ENCODE measurements at places on chromosomes 11 and 22. TPM values are rescaled to one million over a fixed set of nuclear protein-coding genes. Genes with fewer than 3 reads are reported as not detected.

DNA sequence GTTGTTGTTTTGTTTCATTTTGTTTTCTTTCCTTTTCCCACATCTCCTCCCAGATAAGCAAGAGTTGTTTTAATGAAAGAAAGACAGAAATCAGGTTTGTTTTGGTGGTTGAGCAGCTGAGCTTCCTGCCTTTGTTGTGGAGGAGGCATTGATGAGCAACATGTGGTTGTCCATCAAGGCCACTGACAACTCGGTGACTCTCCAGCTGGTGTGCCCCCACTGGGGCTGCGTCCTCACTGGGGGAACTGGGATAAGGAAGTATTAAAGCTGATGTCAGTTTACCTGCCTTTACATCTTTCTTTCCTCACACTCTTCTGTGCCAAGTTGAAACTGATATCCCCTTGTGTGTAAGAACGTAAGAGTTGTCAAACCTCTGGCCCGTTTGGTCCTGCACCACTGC, 5.9 kb downstream of the VPS26B start:
- DNase-seq: no peak

- DNase-seq: no peak
These were observed 1.1 kb upstream of the SLC35F2 start for GRCh38 chr11:107859459-107860239.

DNA sequence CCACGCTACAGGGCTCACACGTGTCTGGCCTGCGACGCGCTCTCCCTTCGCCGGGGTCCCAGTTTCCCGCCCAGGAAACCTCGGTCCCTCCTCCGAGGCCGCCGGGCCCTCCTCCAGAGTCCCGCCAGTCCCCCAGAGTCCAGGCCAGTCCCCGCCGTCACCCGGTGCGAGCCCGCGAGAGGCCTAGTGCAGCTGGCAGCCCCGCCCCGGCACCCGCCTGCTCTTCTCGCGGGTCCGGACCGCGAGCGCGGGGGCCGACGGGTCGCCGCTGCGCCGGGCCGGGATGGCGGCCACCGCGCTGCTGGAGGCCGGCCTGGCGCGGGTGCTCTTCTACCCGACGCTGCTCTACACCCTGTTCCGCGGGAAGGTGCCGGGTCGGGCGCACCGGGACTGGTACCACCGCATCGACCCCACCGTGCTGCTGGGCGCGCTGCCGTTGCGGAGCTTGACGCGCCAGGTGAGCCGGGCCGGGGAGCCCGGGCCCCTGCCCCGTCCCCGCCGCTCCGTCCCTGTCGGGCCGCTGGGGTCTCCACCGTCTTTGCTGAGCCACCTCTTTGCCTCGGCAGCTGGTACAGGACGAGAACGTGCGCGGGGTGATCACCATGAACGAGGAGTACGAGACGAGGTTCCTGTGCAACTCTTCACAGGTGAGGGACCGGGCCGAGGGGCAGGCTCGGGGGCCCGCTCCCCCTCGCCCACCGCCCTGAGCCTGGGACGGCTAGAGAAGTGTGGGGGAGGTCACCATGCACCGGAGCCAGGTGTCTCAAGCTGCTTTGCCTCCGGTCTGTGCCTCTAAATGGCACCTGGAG, at the start of gene PTPMT1:
PTPMT1 (plus strand) TSS at position 260 of the 809 bp plus-strand sequence; CDS start at position 284, 24 bp downstream.
- DNase-seq: peak; percentile 83

DNA sequence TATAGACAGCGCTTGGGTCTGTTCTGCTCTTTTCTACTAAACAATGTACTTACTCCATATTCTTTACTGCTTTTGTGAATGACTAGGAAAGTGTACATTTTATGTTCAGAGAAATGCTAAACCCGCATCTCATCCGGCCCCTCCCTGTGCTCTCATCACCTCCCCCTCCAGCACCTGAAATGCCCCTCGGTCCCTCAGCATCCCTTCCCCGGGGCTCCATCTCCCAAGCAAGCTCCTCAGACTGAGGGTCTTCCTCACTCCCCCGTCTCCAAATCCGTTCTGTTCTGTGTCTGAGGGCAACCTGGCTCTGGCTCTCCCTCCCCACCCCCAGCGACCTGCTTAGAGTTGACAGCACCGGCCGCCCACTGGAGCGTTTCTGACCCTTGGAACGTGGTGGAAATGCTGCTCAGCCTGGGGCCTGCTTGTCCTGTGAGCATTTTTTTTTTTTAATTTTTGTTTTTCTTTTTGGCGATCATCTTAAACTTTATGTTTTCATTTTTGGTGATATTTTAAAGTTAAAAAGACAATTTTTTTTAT, 1.4 kb downstream of the SELENOO start:
- DNase-seq: no peak

GRCh38 chr11:99148352-99148751, 127.6 kb downstream of the CNTN5 start:
- DNase-seq: no peak

DNA sequence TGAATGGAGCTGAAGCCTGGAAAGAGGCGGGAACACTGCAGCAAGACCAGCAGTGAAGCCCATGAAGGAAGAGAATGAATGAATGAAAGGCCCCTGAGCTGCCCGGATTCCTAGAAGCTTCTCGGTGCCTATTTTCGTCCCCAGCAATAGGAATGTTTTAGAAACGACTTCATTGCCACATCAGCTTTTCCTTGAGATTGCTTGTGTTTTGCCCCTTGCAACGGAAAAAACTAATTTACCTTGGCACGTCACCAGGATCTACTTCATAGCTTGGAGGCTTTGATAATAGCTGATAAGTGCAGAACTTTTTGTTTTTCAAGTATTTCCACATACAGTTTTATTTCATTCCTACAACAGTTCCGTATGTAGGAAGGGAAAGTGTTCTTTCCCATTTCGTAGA, 248.9 kb upstream of the NARS2 start:
- DNase-seq: no peak

DNA sequence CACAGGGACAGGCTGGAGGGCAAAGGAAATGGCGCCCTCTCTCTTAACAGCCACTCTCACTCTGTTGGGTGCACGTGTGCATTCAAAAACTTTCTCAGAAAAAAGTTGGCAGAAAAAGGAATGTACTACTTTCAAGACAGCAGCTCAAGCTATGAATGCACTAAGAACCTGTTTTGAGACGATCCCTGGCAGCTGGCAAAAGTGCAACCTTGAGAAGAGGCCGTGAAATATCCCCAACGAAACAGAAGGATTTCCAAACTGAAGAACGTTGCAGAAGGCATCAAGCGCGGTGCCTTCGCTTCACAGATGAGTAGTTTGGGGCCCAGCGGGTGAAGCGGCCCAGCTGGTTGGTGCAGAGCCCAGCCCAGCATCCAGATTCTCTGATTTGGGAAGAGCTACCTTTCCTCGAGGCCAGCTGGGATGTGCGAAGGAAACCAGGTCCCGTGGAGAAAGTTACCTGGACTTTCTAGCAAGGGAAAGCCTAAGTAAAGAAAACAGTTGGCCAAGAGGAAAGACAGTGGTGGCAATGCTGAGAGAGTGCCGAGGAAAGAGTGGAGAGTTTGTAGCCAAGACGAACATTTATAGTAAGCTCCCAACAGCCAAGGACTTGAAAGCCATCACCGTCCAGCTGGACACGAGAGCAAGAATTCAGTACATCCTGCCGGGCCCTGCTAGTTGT, 16.3 kb downstream of the IFT27 start:
- DNase-seq: peak; percentile 34

DNA sequence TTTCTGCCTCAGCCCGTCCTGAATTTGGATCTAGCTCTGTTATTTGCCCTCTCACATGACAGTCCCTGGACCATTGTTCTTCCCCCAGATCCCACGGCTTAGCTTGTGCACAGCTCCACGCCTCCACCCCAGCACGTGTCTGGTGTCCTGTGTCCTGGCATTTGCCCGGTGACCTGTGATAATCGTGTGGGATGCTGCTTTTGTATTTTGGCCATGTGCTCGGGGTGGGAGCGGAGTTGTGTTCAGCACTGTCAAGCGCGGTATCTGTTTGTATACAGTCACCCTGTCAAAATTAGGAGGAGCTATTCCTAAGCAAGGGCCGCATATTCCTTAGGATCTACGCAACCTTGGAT, 11.9 kb downstream of the ADAMTS8 start:
- no peak for DNase-seq

DNA sequence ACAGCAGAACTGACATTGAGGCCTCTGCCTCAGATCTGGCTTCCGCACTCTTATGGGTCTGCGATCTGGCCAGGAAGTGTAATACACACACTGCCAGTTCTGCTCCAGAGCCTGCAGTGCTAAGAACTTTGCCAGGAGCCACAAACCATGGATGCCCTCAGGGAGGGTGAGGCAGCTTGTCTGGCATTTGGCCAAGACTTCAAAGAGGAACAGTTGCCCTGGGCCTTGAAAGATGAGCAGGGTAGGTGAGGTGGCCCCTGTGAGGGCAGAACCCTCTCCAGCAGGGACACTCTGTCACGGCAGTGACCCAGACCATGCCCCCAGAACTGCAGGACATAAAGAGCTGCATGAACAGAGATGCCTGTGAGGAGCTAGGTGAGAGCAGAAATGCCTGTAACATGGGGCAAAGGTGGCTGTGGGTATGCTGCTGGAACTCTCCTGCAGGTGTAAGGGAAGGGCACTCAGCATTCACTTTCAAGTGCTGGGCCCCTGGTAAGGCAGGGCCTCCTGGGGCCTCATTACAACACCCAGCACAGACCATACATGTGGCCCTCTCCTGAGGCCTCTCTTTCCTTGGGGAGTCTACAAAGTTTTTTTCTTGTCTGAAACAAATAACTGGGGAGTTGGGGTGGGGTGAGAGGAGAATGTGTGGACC, 47.3 kb downstream of the NEU3 start:
- no peak for DNase-seq

GRCh38 chr11:108958368-108959104, 293.7 kb downstream of the DDX10 start:
- DNase-seq: no peak

DNA sequence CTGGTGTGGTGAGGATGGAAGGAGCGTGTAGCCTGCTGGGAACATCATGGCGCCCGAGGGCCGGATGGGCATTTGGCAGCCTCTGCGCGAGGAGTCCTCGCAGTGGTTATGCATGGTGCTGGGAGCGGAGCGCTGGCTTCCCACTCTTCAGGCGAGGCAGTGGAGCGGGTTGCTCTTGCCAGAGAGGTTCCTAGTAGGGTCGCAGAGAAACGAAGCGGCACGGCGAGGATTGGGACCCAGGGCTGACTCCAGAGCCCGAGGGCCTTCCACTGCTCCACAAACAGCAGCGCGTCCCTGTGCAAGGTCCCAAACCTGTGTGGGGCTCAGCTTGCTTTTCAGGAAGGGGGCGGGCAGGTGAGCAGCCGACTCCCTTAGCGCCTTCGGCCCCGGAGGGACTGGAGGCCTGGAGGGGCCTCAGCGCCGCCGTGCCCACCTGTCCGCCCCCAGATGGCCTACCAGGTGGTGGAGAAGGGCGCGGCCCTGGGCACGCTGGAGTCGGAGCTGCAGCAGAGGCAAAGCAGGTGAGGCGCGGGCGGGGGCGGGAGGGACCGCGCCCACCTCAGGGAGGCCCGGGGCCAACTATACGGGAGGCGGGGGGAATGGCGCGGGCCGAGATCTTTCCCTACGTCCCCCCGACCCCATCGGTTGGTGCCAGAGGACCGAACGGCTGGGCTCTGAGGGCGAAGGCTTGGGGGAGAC, 7.2 kb downstream of the ATG16L2 start:
- no peak for DNase-seq

- no peak for DNase-seq
These were observed 22.0 kb upstream of the ACER3 start for GRCh38 chr11:76838678-76839068.

- peak; percentile 44 for DNase-seq
These were observed 924.6 kb downstream of the BRD1 start for GRCh38 chr22:48902983-48903650.

GRCh38 chr11:113615098-113615497, 91.0 kb downstream of the TMPRSS5 start:
- DNase-seq: no peak

DNA sequence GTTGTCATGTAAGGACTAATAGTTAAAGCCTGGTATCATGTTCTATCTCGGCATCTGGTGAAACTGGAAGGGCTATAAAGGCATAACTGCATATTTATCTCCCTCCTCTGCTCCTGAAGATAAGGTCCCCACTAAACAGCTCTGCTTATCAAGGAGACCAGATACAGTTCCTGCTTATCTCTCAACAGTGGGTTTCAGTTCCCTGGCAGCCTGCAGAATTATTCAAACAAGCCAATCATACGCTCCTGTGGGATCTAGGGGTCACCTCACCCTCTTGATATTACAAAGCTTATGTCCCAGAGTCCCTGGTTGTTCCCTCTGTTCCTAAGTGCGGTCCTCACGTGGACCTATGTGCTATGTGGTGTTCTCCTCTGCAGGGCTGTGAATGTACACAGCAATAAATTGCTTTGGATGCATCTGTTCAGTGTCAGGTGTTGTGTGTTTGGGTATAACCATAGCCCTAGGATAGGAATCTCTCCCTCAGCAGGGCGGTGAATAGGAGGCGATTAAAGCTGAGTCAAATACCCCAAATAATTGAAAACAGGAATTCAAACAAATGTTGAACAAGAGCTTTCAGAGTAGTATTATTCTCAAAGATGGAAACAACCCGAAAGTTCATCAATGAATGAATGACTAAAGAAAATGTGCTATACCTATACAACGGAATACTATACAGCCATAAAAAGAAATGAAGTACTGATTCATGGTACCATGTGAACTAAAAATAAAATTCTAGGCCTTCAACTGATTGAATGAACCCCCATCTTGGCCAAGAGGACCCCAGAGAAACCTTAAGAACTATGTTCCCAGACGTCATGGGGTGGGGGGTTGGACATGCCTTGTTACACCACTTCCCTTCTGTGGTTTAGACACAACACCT, 3.1 kb upstream of the OOSP4A start:
- DNase-seq: no peak

- no peak for DNase-seq
These were observed 16.8 kb upstream of the CABP7 start for GRCh38 chr22:29702931-29703501.

FGF19 gene
- total RNA-seq: 3.5 TPM

CKAP5 gene
- total RNA-seq: 106 TPM

RTN4R gene
- 9.0 TPM for total RNA-seq

LRRC56 gene
- total RNA-seq: 1.8 TPM

OR4B1 gene
- not detected for total RNA-seq

BRSK2 gene
- total RNA-seq: 8.6 TPM

DNAJC24 gene
- total RNA-seq: 15.4 TPM

CELSR1 gene
- 27.8 TPM for total RNA-seq

NEU3 gene
- 10.8 TPM for total RNA-seq

ACR gene
- total RNA-seq: 0.19 TPM

FOSL1 gene
- total RNA-seq: 2.1 TPM

MMP1 gene
- 6.5 TPM for total RNA-seq

XKR3 gene
- total RNA-seq: not detected

HTR3A gene
- total RNA-seq: 0.27 TPM

ADM gene
- 28.8 TPM for total RNA-seq

GAB4 gene
- not detected for total RNA-seq

MYO7A gene
- 2.8 TPM for total RNA-seq

C11orf52 gene
- 7.6 TPM for total RNA-seq

CDKN1C gene
- 108 TPM for total RNA-seq

EHF gene
- total RNA-seq: 44.8 TPM
